ENCODE measurements at places on chromosomes 13 and 19.

GRCh38 chr13:26695891-26696311, 64.7 kb downstream of the GPR12 start:
- no peak for DNase-seq

DNA sequence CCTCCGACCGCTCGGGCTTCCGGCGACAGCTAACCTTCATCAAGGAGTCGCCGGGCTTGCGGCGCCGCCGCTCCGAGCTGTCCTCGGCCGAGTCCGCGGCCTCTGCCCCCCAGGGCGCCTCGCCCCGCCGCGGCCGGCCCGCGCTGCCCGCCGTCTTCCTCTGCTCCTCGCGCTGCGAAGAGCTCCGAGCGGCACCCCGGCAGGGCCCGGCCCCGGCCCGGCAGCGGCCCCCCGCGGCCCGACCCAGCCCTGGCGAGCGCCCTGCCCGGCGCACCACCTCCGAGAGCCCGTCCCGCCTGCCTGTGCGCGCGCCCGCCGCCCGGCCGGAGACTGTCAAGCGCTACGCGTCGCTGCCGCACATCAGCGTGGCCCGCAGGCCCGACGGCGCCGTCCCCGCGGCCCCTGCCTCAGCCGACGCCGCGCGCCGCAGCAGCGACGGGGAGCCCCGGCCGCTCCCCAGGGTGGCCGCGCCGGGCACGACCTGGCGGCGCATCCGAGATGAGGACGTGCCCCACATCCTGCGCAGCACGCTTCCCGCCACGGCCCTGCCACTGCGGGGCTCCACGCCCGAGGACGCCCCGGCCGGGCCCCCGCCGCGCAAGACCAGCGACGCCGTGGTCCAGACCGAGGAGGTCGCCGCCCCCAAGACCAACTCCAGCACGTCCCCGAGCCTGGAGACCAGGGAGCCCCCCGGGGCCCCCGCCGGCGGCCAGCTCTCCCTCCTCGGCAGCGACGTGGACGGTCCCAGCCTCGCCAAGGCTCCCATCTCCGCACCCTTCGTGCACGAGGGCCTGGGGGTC, 9.6 kb downstream of the C19orf25 start:
- DNase-seq = no peak

GRCh38 chr13:113220877-113221276, 11.5 kb downstream of the CUL4A start:
- DNase-seq = no peak

DNA sequence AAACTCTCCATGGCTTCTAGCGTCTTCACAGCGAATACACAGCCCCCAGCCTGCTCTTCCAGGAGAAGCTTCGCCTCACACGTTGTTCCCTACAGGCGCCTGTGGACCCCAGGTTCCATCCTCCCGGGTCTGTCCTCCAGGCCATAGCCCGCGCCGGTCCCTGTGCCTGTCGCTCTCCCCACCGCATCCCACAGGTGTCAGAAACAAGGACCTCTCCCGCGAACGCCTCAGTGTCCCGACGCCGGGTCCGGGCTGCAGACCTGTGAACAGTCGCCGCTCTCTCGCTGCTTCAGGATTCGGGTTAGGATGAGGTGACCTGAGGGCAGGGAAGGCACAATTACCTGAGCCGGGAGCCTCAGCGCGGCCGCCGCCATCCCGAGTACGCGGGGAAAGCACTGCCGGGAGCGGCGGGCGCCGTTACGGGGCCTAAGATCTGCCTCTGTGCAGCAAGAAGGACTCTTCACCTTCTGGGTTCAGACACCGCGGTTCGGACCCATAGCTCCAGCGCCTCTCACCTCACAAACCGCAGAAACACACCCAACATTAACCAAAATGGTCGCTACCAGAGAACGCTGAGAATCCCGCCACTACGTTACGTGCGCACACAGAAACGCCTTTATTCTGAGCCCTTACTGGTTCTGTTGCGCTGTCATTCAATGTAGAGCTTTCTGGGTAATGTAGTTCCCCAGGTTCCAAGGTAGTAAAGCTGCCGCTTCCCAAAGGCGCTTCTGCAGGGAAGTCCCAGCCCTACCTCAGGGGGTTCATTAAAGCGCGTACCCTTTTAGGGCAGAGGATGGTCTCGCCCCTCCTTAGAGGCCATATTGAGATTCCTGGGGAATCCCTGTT, at the start of gene ZNF418:
ZNF418 (minus strand) TSS at position 583 of the 846 bp plus-strand sequence. CDS start 1,580 bp downstream, outside the sequence.
- no peak for DNase-seq

- peak; percentile 25 for DNase-seq
These were observed 43.9 kb downstream of the CERS4 start for GRCh38 chr19:8252922-8253589.

GRCh38 chr13:100532090-100532766, 56.4 kb downstream of the GGACT start:
- DNase-seq = no peak

DNA sequence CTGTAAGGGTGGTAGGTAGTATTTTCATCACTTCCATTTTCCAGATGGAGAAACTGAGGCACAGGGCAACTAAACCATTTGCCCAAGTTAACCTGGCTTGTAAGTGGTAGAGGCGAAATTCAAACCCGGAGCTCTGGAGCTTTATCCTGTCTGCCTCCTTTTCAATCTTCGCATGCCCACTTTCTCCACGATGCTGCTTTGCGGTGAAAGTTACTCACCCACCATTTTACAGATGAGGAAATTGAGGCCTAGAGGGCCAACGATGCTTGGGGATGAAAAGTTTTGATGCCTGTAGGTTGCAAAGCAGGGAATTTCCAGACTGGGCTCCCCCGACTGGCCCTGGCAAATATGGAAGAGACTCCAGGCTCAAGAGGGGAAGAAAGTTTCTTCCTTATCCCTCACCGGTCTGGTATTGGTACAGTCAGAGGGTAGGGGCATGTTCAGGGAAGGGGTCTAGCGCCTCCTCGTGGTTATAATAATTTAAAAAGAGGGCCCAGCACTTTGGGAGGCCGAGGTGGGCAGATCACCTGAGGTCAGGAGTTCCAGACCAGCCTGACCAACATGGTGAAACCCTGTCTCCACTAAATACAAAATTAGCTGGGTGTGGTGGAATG, 1.9 kb upstream of the SH2D3A start:
- no peak for DNase-seq

GRCh38 chr13:44313674-44314073, 60.0 kb upstream of the SERP2 start:
- no peak for DNase-seq

- no peak for DNase-seq
These were observed 183.4 kb downstream of the PTPRS start for GRCh38 chr19:5157186-5157585.

GRCh38 chr19:1524287-1524971, 552 bp downstream of the PLK5 start:
- DNase-seq = no peak

- no peak for DNase-seq
These were observed 15.0 kb downstream of the FZR1 start for GRCh38 chr19:3521104-3521445.

GRCh38 chr13:29589234-29589633, 6.3 kb downstream of the SLC7A1 start:
- DNase-seq = no peak

DNA sequence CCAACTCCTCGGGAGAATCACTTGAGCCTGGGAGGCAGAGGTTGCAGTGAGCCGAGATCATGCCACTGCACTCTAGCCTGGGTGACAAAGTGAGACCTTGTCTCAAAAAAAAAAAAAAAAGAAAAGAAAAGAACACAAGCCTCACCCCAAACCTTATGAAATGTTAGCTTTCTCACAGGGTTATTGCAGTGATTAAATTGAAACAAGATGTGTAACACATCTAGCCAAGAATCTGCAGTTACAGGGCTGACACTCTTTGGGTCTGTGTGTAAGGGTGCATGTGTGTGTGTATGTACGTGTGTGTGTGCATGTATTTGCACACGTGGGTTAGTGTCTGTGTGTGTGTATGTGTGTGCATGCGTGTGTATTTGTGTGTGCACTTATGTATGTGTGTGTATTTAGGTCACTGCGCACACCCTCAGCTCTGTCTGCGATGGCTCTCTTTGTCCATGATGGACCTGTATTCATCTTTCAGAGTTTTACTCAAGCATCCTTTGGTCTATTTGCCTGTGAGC, 336.3 kb downstream of the UQCRFS1 start:
- no peak for DNase-seq

- no peak for DNase-seq
These were observed 5.9 kb downstream of the BORCS8 start for GRCh38 chr19:19185853-19186740.

DNA sequence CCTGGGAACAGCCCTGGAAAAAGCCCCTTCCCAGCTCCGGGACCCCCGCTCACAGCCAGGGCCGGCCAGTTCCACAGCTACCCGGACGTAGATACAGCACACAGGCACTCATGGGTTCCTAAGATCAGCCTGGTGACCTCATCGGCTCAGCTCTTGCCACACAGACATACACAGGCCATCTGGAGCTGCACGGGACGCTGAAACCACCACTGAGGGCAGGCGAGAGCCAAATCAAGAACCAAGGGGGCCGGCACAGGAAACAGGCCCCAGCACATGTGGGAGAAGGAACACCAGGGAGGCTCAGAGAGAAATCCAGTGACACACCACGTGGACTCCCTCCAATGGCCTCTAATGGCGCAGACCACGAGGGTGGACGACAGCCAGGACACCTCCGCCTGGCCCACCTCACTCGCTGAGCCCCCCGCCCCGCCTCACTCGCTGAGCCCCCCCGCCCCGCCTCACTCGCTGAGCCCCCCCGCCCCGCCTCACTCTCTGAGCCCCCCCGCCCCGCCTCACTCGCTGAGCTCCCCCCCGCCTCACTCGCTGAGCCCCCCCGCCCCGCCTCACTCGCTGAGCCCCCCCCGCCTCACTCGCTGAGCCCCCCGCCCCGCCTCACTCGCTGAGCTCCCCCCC, 69.7 kb upstream of the C13orf46 start:
- DNase-seq = peak; percentile 21

- DNase-seq = no peak
These were observed 1.3 kb downstream of the ZNF749 start for GRCh38 chr19:57436417-57436816.

- no peak for DNase-seq
These were observed 2.2 kb downstream of the CLEC11A start for GRCh38 chr19:50725218-50725910.

- no peak for DNase-seq
These were observed 225.2 kb upstream of the TSHZ3 start for GRCh38 chr19:31574251-31574973.

- DNase-seq = no peak
These were observed 40.2 kb upstream of the PEG3 start for GRCh38 chr19:56880592-56881190.

DNA sequence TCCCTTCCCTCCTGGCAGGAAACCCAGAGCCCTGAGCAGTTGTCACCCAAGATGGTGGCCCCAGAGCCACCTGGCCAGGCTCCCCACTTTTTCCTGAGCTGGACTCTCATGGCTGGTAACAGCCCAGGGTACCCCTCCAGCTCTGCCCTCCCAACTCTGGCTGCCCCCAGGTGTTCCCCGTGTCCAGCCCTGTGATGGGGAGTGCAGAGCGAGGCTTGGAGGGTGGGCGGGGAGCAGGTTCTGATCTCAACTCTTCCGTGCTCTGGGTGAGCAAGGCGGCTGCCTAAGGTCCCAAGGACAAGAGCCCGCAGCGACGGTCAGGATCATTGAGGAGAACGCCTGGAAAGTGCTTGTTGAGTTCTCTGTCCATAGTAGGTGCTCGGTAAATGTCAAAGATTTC, 54.7 kb upstream of the GAS6 start:
- DNase-seq = no peak

GRCh38 chr19:19050731-19051130, 13.1 kb upstream of the SLC25A42 start:
- DNase-seq = no peak

GRCh38 chr13:20401931-20402856, 123.5 kb downstream of the CRYL1 start:
- no peak for DNase-seq

- DNase-seq = no peak
These were observed 2.7 kb downstream of the SIPA1L3 start for GRCh38 chr19:37909661-37910199.

- no peak for DNase-seq
These were observed 27.3 kb upstream of the MPHOSPH8 start for GRCh38 chr13:19606152-19606551.

DNA sequence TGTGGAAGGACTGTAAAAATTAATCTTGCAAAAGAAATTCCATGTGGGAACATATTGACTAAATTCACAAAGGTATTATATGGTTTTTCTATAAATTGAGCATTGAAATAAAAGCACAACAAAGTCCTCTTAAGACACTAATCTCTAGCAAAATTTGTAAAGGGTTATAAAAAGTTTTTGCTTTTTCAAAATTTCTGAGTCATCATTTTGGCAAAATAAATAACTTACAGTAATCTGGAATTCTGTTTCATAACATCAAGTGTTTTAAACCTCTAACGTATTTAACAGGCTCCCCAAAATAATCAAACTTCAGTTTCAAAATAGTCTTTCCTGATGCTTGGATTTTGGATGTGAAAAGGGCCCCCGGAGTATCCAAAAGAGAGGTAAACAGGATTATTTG, 26.0 kb downstream of the MED4 start:
- no peak for DNase-seq

GRCh38 chr19:40305403-40305802, 20.3 kb upstream of the AKT2 start:
- DNase-seq = peak; percentile 8

DNA sequence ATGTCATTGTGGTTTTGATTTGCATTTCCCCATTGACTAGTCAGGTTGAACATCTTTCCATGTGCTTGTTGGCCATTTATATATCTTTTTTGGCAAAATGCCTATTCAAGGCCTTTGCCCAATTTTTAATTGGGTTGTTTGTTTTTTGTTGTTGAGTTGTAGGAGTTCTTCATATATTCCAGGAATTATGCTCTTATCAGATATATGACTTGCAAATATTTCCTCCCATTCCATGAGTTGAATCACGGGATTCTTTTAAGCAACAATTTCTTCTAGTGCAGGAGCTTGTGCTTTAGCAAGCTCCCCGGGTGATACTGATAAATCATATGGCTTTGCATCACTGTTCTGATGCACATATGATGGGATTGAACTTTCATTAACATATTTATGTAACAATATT, 47.0 kb upstream of the FLT1 start:
- no peak for DNase-seq

GRCh38 chr13:49711218-49711863, 20.1 kb upstream of the EBPL start:
- no peak for DNase-seq

DNA sequence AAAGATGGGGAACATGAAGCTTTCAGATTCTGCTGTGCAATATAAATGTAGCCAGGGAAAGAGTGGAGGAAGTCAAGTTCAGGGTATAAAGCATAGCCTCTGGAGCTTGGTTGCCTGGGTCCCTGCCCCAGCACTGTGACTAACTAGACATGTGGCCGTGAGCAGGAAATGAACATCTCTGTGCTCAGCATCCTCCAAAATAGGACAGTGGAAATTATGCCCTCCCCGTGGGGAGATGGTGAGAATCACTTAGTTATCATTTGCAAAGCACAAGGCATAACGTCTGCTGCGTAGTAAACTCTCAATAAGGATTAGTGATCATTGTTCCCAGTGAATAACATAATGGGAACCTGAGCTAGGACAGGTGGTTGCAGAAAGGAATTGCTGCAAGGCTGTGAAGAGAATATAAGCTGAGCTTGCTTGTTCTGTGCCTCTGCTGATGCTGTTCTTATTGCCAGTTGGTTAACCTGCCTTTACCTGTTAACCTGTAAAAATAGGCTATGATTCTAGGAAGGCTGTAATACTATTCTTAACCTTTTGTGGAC, 441.0 kb downstream of the COG6 start:
- DNase-seq = no peak

Measured in esophagus squamous epithelium (tissue), 5 donors.